IPS DF 6.9 (cell line): ENCODE measurements at places on chromosomes 2 and 18.

GRCh38 chr18:79899609-79900445 lies 51.6 kb downstream of the SLC66A2 start:
- H3K36me3 ChIP-seq, result peaks cover 2% of the 10 kb centered on the region; the same call in 1 of the 2 replicates
- no peaks in the 10 kb centered on the region for H3K4me1 ChIP-seq
- DNase-seq, result no peak
- H3K27me3 ChIP-seq, result no peaks in the 10 kb centered on the region
- H3K4me3 ChIP-seq, result no peak overlapping the region

GRCh38 chr2:185894223-185894622 lies 155.6 kb downstream of the FSIP2 start:
- no peak overlapping the region for H3K27ac ChIP-seq
- H3K4me3 ChIP-seq, result no peak overlapping the region
- no peaks in the 10 kb centered on the region for H3K4me1 ChIP-seq
- no peaks in the 10 kb centered on the region for H3K36me3 ChIP-seq
- no peaks in the 10 kb centered on the region for H3K27me3 ChIP-seq

DNA sequence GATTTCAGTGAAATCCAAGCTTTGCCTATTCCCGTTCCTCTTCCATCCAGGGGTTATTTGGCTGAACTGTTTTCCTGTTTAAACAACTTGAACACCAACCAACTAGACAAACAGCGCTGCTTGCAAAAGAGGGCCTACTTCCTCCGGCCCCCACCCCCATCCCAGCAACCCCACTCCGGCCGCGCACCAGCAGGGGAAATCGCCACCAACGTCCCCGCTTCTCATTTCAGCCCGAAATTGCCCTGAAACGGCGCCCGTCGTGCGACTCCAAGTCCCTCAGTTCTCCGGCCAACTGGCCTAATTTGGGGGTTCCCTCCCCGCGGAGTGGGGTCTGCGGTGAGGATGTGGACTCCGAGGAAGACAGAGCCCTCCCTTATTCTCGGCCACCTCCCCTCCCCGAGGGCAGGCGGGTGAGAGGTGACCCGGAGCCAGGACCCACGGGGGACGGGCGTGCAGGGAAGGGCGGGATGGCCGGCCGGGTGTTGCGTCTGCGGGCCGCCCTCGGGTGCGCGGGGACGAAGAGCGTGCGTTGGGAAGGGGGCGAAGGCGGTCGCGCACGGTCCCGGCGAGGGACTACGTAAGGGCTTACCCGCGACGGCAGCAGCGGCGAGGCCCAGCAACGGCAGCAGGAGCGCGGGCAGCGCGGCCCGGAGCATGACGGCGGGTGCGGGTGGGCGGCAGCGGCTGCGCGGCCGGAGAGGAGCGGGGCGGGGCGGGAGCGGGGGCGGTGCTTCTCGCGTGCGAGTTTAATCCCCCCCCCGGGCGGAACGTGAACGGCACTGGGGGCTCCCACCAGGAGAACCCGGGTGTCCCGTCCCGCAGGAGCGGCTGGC lies at the start of gene CD302:
Gene CD302 (minus strand): TSS at position 666 of the 833 bp plus-strand sequence. CDS start 10 bp downstream, at position 656.
- peaks cover 2% of the 10 kb centered on the region; the same call in 1 of the 2 replicates for H3K4me1 ChIP-seq
- H3K4me3 ChIP-seq, result peak within 1 kb of the TSS; percentile 84
- H3K27ac ChIP-seq, result no peak within 1 kb of the TSS

DNA sequence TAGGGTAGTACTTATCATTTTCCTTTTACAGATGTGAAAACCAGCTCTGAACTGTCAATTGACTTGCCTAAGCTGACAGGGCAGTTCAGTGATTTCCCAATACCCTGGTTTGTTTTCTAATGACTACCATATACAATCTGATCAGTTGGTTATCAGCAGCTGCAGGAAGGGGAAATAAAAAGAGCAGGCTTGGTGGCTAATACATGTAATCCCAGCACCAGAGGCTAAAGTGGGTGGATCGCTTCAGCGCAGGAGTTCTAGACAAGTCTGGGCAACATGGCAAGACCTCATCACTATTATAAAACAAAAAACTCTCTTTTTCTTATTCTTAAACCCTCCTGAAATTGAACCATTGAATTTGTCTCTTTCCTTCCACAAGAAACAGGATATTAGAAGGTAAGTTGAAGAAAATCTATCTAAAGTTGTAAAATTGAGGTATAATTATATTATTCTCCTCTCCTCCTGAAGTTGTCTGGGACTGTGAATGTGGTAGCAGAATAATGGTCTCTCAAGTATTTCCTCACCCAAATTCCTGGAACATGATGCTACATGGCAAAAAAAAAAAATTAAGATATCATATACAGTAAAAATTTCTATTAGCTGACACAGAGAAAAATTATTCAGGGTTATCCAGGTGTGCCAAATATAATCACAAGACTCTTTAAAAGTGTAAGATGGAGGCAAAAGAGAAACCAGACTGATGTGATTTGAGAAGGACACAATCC lies 1441.6 kb downstream of the SUCLG1 start:
- no peaks in the 10 kb centered on the region for H3K4me1 ChIP-seq
- no peak for DNase-seq
- no peaks in the 10 kb centered on the region for H3K36me3 ChIP-seq
- no peaks in the 10 kb centered on the region for H3K27me3 ChIP-seq

- H3K4me3 ChIP-seq, result peak overlapping the region; percentile 99
- H3K36me3 ChIP-seq, result no peaks in the 10 kb centered on the region
- H3K4me1 ChIP-seq, result no peaks in the 10 kb centered on the region; the same call in 1 of the 2 replicates
These were observed 646 bp downstream of the PHLPP1 start for GRCh38 chr18:62715759-62716615.

DNA sequence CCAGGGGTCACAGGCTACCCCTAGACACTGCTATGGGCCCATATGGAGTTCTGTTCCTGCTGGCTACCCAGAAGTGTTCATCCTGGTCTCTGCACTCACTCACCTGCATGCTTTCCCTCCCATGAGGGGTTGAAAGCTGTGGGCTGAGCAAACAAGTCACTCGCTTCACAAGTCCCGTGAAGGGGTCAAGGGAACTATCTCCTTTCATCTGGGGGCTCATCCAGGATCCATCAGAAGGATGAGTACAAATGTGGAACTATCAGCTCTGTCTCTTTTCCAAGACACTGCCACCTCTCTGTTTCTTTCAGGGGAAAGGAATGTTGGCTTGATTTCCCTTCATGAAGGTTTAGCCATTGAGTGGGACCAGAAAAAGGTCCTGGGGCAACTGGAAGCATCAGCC lies 21.7 kb downstream of the SULT1C4 start:
- peaks cover 2% of the 10 kb centered on the region for H3K4me1 ChIP-seq
- H3K36me3 ChIP-seq, result peaks cover 3% of the 10 kb centered on the region; the same call in 1 of the 2 replicates
- H3K27me3 ChIP-seq, result no peaks in the 10 kb centered on the region
- H3K27ac ChIP-seq, result no peak overlapping the region
- no peak overlapping the region for H3K4me3 ChIP-seq

GRCh38 chr2:44167311-44167907 lies 1.3 kb upstream of the PPM1B start:
- peak overlapping the region; percentile 3; the same call in 1 of the 2 replicates for H3K4me3 ChIP-seq
- H3K4me1 ChIP-seq, result peaks cover 1% of the 10 kb centered on the region; the same call in 1 of the 2 replicates
- H3K27me3 ChIP-seq, result no peaks in the 10 kb centered on the region
- H3K36me3 ChIP-seq, result no peaks in the 10 kb centered on the region
- no peak overlapping the region for H3K27ac ChIP-seq
